Endothelial cell (in vitro differentiated cells): ENCODE measurements at places on chromosomes 3 and 15.

GRCh38 chr3:106229495-106230278, 360.9 kb upstream of the CBLB start:
- no peaks in the 10 kb centered on the region for H3K36me3 ChIP-seq
- H3K27ac ChIP-seq: no peak overlapping the region
- no peaks in the 10 kb centered on the region for H3K4me1 ChIP-seq

DNA sequence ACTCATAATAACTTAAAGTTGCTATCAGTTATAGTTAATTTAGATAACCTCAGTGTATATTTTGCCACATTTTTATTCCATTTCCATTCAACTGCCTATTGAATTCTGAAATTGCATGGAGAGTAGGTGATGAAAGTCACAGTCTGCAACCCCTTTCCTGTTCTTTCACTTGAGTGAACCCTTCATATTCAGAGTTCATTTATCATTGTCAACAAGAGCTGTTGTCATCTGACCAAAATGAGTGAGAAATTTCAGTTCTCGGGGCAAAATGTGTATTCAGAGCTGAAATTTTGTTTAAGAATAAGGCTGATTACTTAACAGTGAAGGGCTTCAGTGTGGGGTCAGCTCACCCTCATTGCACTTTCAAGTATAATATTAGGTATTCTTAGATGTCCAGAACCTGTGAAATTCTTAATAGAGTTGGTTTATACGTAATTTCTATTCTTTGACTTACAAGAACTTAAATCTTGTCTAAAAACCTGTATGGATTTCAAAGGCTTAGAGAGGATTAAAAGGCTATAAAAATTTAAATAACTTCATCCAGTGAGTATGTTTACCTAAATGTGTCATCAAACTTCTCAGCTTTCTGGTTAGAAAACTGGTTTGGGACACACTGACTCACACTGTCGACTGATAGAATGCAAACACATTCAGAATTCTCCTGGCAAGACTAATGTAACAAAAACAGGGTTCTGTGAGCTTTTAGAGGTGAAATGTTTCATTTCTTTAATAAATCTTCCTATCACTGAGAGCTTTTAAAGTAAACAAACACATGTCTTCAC, 92.2 kb downstream of the CMSS1 start:
- no peak overlapping the region for H3K4me3 ChIP-seq
- H3K27ac ChIP-seq: no peak overlapping the region

DNA sequence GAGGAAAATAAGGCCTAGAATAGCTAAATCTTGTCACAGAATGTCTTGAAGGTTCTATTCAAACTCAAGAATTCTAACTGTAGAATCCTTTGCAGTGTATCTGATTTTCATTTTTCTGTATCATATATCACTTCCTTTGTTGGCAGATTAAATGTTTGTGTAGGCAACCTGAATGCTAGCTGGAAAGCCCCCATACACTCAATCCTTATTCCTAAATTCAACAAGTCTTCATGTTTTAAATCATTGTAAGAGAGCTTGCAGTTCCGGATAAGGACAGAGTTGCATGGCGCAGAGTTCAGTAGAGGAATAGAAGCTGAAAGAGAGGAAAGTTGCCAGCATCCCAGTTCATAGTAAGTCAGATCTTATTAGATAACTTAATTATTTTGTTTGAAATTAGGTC, 242.0 kb upstream of the SEMA6D start:
- no peak for DNase-seq
- no peak overlapping the region for H3K4me3 ChIP-seq
- H3K4me1 ChIP-seq: peaks cover 9% of the 10 kb centered on the region
- H3K27me3 ChIP-seq: peaks cover 1% of the 10 kb centered on the region
- H3K27ac ChIP-seq: no peak overlapping the region

- H3K36me3 ChIP-seq: peaks cover 7% of the 10 kb centered on the region
- H3K4me3 ChIP-seq: no peak overlapping the region
- no peak for DNase-seq
- H3K27me3 ChIP-seq: peaks cover 1% of the 10 kb centered on the region
- H3K4me1 ChIP-seq: no peaks in the 10 kb centered on the region
Observed at GRCh38 chr3:113051787-113052186, 61.0 kb downstream of the GTPBP8 start.

DNA sequence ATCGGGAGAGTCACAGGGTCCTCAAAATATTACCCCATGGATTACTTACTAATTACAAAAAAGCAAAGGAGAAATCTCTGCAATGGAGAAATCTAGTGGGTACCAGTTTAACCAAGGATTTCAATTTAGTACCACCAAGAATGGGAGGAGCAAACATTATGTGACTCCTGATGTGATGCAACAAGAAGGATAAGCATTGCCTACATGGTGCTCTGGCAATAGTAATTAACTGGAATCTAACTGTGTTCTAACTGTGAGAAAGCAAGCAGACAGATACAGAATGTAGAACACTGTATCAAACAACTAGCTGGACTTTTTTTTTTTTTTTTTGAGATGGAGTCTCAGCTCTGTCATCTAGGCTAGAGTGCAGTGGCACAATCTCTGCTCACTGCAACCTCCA, 159.2 kb downstream of the TNIK start:
- no peak for DNase-seq
- H3K4me1 ChIP-seq: peaks cover 6% of the 10 kb centered on the region
- no peak overlapping the region for H3K4me3 ChIP-seq
- H3K27me3 ChIP-seq: no peaks in the 10 kb centered on the region
- peaks cover 9% of the 10 kb centered on the region for H3K36me3 ChIP-seq

GRCh38 chr3:71709908-71710511, 15.2 kb downstream of the EIF4E3 start:
- H3K27me3 ChIP-seq: no peaks in the 10 kb centered on the region
- no peak for DNase-seq
- H3K27ac ChIP-seq: no peak overlapping the region
- H3K36me3 ChIP-seq: no peaks in the 10 kb centered on the region

- no peaks in the 10 kb centered on the region for H3K36me3 ChIP-seq
- H3K4me1 ChIP-seq: peaks cover 20% of the 10 kb centered on the region
Observed at GRCh38 chr3:45506751-45507391, 87.7 kb upstream of the LIMD1 start.

GRCh38 chr3:14396031-14396692, 6.2 kb upstream of the SLC6A6 start:
- no peak for DNase-seq
- peaks cover 6% of the 10 kb centered on the region for H3K4me1 ChIP-seq
- H3K27me3 ChIP-seq: peaks cover 14% of the 10 kb centered on the region
- no peak overlapping the region for H3K4me3 ChIP-seq
- no peaks in the 10 kb centered on the region for H3K36me3 ChIP-seq

DNA sequence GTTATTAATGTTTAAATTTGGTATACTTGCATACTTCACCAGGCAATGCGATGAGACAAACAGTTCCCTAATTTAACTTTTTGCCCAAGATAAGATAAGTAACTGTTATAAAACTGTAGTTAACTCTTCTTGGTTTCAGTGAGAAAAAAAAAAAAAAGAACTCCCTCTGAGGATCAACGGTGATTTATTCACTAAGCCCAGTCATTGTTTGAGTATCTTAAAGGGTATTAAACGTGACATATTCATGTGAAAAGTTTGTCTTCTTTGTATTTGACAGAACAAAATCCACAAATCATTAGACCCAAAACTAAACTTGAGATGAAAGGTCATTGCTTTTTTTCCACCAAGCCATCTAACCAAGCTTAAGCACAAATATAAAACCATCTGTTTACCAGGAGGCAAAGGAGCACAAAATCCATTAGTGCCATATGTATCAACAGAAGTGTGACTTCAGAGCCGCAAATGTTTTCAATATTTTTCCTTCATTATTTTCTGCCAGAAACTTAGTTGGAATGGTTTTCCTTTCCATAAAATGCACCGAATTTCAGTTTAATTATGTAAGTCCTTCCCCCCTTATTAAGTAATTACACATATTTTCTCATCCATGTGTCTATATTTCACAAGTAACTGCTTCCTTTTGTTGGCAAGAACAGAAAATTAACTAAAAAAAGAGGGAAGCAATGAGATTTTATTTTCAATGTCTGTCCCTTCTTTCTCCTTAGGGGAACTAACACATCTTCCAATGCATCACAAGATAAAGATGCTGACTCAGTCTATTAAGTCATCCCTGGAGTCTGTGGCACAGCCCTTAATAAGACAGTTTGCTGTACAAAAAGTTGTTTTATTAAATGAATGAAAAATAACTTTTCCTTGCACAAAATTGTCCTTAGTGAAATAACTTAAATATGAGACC, 92.2 kb upstream of the RAP2B start:
- no peaks in the 10 kb centered on the region for H3K27me3 ChIP-seq
- no peaks in the 10 kb centered on the region for H3K4me1 ChIP-seq
- no peaks in the 10 kb centered on the region for H3K36me3 ChIP-seq
- H3K27ac ChIP-seq: no peak overlapping the region
- no peak overlapping the region for H3K4me3 ChIP-seq
- no peak for DNase-seq

DNA sequence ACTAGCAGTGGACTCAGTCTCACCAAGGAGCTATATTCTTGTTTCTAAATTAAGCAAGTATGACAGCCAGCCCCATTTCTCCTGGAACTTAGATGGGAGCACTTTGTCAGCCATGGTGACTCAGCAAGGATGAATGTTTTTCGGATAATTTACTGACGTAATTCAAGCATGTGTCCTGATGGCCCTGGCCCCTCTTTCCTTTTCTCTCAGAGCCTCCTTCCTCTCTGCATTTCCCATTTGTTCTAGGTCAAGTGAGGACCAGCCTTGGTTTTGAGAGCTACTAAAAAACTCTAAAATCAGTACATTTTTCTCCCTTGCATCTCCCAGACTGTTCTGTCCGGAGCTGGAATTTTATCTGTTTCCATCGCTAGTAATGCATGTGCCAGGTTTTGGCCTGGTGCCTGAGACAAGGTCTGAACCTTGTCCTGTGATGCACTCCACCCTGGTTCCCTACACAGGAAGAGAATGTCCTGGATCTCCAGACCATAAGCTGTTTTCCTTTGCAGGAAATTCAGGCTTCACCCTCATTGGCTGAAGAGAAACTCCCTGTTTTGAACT, 256.6 kb upstream of the ROPN1 start:
- H3K27me3 ChIP-seq: peaks cover 8% of the 10 kb centered on the region
- H3K36me3 ChIP-seq: peaks cover 9% of the 10 kb centered on the region
- peak overlapping the region; percentile 92 for H3K27ac ChIP-seq
- H3K4me1 ChIP-seq: peaks cover 63% of the 10 kb centered on the region

DNA sequence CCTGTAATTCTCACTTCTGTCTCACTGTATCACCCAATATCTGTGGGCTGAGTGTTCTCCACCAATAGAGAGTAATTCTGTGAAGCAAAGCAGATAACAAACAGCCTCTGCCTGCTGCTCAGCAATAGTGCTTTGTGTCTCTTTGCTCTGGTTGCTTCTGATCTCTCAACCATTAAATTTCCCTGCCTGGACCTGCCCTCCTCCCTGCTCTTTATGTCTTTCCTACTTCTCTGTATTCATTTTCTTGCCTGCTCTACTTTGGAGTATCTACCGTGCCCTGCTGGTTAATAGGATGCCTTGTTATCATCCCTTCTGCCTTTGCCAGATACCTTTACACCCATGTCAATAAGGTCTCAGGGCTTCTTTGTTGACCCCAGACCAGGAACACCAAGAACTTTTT, 102.9 kb upstream of the CGNL1 start:
- H3K27ac ChIP-seq: peak overlapping the region; percentile 26
- no peaks in the 10 kb centered on the region for H3K4me1 ChIP-seq
- peaks cover 28% of the 10 kb centered on the region for H3K36me3 ChIP-seq
- no peak for DNase-seq
- no peak overlapping the region for H3K4me3 ChIP-seq
- no peaks in the 10 kb centered on the region for H3K27me3 ChIP-seq

DNA sequence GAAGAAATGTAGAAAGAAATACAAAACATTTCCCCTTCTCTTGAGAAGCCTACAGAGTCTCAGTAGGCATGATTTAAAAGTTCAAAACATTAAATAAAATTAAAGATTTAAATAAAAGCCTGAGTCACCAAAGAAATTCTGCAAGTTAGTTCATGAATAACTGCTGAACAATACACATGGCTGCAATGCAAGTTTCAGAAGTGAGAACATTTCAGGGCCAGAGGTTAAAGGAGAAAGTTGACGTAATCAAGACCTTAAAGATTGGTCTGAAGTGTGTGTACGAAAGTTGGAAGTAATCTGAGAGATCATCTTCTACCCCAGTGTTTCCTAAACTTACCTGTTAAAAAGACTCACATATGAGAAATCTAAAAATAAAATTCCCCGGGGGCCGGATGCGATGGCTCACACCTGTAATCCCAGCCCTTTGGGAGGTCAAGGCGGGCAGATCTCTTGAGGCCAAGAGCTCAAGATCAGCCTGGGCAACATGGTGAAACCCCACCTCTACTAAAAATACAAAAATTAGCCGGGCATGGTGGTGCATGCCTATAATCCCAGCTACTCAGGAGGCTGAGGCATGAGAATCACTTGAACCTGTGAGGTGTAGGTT, 108.7 kb upstream of the PHLDB2 start:
- no peak overlapping the region for H3K4me3 ChIP-seq
- peaks cover 7% of the 10 kb centered on the region for H3K4me1 ChIP-seq
- H3K36me3 ChIP-seq: no peaks in the 10 kb centered on the region
- H3K27me3 ChIP-seq: no peaks in the 10 kb centered on the region
- no peak for DNase-seq

DNA sequence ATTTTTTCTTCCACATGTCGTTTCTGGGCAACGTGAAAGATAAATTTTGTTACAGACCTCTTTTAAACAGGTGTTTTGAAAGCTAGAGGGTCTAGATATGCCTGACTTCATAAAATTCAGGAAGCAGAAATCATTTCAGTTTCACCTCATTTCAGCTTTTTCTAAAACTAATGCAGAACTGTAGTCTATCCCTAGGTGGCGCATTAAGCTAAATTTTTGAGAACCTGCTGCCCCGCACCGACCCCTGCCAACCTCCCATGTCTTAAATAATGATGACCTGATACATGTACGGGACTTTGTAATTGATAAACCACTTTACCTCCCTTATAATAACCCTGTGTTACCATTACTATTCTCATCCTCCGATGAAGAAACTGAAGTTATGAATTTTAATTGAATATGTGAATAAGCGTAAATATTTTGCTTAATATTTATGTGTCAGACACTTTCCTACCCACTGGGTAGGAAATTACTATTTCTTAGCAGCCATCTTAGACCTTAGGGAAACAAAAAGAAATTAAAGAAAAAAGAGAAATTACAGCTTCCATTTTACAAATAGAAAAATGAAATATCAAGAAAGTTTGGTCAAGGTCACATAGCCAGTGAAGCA, 78.7 kb upstream of the GCNT3 start:
- H3K27ac ChIP-seq: no peak overlapping the region
- no peaks in the 10 kb centered on the region for H3K36me3 ChIP-seq
- H3K4me3 ChIP-seq: no peak overlapping the region
- H3K4me1 ChIP-seq: no peaks in the 10 kb centered on the region
- H3K27me3 ChIP-seq: peaks cover 2% of the 10 kb centered on the region

- DNase-seq: no peak
- no peak overlapping the region for H3K4me3 ChIP-seq
- H3K4me1 ChIP-seq: peaks cover under 1% of the 10 kb centered on the region
- H3K27me3 ChIP-seq: peaks cover 6% of the 10 kb centered on the region
Observed at GRCh38 chr3:124927574-124928045, 6.9 kb downstream of the MUC13 start.

GRCh38 chr3:155675094-155675493, 69.8 kb downstream of the PLCH1 start:
- H3K27ac ChIP-seq: no peak overlapping the region
- DNase-seq: no peak
- H3K4me1 ChIP-seq: no peaks in the 10 kb centered on the region
